Endothelial cell (in vitro differentiated cells): ENCODE measurements at places on chromosomes 1 and 21. TPM values are rescaled to one million over a fixed set of nuclear protein-coding genes. Genes with fewer than 3 reads are reported as not detected.

DNA sequence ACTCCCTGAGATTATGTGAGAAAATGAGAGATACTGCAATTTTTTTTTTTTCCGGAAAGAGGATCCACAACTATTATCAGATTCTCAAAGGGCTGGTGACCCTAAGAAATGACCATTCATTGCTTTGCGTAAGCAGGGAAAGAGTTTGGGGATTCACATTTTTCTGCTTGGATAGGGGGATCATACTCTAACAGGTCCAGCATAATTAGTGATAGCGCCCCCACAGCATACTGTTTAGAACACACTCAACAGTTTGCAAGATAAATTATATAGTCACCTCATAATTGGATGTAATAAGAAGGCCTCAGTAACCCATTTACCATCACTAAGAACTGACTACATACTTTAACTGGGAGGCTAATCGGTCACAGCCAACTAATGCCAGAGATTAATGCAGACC, 1.9 kb downstream of the CCT3 start:
- no peak for DNase-seq

The F5 gene
- total RNA-seq, result not detected

The DLGAP3 gene
- total RNA-seq, result 9.1 TPM

- no peak for DNase-seq
These were observed 256.5 kb downstream of the FGGY start for GRCh38 chr1:59553371-59553770.

DNA sequence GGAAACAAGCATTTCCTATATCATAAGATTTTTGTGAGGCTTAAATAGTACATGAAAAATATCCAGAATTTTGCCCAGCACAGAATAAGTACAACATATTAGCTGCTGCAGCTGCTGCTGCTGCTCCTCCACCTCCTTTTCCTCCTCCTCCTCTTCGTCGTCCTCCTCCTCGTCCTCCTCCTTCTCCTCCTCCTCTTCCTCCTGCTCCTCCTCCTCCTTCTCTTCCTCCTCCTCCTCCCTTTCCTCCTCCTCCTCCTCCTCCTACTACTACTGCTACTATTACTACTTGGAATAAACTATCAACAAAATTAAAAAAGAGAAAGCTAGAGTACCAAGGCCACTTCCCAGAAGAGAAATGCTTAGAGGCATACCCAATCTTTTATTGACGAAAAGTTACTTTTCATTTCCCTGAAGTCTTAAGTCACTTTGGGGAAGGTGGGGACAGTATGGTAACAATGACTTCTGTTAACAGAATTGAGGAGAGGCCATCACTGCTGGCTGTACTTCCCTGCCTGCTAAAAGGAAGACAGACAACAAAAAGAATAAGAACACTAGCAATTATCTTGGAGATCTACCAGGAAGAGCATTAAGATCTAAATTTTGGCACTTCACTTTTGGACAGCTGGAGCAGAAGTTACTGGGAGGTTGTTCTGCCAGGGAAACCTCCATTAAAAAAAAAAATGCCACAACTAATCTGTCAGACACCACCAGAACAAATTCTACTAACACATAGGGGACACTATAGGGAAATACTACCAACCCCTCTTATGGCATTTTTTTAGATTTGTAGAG, 7.1 kb downstream of the DENND1B start:
- no peak for DNase-seq

The RNU1-2 gene
- total RNA-seq, result 3,428 TPM

- no peak for DNase-seq
These were observed 69.1 kb upstream of the ABCG1 start for GRCh38 chr21:42149656-42150473.

DNA sequence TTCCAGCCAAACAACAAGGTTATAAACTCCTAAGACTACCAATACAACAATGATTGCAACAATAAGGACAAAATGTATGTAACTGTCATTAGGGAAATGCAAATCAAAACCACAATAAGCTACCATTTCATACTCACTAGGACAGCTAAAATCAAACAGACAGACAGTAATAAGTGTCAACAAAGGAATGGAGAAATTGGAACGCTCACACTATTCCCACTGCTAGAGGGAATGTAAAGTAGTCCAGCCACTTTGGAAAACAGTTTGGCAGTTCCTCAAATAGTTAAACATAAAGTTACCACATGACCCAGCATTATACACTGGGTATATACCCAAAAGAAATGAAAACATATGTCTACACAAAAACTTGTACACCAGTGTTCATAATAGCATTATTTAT, 9.3 kb downstream of the PRKAB2 start:
- DNase-seq, result no peak

DNA sequence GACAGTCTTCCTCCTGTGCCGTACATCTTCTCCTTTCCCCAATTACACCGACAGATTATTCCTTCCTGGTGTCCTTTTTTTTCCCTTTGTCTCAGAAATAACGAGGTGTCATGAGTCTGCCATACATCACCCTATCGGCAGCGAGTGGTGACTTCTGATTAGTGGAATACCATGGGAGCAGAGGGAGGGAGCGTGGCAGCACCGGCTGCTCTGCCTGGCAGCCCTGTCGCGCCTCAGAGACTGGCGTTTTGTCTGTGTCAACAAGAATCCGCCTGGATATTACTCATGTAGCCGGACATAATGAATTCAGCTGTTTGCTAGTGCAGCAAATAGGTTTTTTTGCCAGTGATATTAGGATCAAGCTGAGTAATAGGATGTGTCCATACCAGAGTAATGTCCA, 51.8 kb downstream of the UTP25 start:
- no peak for DNase-seq

The NBPF6 gene
- total RNA-seq, result 0.28 TPM

DNA sequence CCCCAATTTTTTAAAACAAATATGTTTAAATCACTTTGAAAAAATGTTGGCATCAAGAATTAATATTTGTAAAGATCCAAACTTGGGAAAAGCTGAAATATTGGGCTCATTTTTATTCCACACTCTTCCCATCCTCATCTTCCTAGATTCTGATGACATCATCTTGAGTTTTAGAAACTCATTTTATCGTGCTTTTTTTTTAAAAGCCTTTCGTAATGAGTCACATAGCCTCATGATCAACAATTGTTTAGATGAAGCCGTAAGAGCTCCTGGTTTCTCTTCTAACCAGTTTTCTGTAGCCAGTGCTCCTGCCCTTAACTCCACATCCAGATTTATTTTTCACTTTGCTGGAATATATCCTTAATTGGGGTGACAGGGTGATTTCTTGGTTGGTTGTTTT, 78.6 kb downstream of the POFUT2 start:
- DNase-seq, result no peak

DNA sequence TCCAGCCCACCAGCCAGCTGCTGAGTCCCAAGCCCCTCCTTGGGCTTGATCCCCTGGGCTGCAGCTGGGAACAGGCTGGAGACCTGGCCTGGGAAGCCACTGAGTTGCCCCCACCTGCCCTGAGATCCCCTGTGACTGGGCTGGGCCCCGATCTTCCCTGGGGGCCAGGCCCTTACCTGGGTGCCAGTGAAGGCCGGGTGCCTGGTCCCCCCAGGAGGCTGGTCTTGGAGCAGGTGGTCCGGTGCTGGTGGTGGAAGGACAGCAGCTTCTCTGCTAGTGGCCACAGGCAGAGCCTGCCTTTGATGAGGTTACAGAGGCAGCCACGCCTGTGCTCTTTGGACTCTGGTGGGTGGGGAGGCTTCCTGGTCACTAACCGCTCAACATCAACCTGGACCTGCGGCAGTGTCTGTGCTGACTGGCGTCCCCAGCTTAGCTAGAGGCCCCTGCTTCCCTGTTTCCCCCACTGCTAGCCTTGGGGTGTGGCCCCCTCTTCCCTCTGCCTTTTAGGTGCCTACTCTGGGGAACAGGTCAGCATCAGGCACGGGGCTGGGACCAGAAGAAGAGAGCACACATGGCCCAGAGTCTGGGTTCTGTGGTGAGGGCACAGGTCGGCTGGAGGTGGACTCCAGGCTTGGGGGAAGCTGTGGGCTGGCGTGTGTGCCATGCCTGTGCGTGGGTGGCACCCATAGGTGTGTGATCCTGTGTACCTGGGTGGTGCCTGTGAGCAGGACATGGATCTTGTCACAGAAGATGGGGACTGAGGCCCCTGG, at the start of gene EPS8L3:
EPS8L3 (minus strand) TSS at position 278 of the 770 bp plus-strand sequence. CDS start 2,174 bp downstream, outside the sequence.
- DNase-seq, result no peak

- no peak for DNase-seq
These were observed 121.7 kb downstream of the DMRTB1 start for GRCh38 chr1:53580739-53581475.

The BCL2L15 gene
- total RNA-seq, result 0.49 TPM

GRCh38 chr1:248788327-248788726, 32.8 kb upstream of the LYPD8 start:
- DNase-seq, result no peak

GRCh38 chr1:108916788-108917187, 40.0 kb downstream of the GPSM2 start:
- no peak for DNase-seq

The FMO5 gene
- total RNA-seq, result 1.6 TPM

GRCh38 chr1:180227861-180228647, 2.0 kb upstream of the LHX4 start:
- no peak for DNase-seq

The PTPRC gene
- total RNA-seq, result not detected

The SMIM11 gene
- total RNA-seq, result 2.0 TPM

The ZNF648 gene
- total RNA-seq, result not detected

DNA sequence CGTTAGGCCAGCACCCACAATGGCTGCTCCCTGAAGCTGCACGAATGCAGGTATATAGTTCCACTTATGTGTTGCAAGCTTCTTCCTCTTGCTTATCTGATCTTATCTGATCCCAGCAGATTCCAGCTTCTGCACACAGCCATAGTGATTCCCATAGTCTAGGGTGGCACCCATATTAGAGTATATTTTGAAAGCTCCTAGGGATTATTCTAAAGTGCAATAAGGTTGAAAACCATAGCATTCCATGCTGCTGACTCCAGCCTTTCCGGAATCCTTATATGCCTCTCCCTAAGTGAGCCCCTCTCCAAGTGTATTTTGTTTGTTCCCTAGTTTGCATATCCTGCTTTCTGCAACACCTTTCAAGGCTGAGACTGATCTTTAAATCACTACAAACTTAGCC, 432.0 kb downstream of the SETD4 start:
- no peak for DNase-seq

The TNFSF4 gene
- 0.15 TPM for total RNA-seq

- DNase-seq, result peak; percentile 87
These were observed at the start of gene LRRC8B for GRCh38 chr1:89524369-89525168. LRRC8B (plus strand) TSS chr1:89524829; CDS start chr1:89582651, 57,822 bp downstream.

DNA sequence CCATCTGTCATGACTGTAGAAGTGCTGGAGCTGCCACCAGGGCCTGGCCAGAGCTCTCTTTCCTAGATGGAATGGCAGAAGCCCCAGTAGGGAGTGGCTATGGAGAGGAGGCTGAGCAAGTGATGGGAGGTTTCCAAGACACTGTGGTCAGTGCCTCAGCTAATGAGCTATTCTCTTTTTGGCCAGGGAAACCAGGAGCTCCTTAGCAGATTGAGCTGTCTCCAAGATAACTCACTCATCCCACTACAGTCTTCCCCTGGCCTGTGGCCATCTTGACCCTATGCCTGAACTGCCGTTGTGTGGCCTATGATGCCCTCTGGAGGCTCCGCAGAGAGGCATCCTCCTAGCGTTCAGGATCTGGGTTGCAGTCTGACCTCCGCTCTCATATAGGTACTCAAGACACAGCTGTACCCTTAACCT, 60.5 kb downstream of the ERI3 start:
- DNase-seq, result peak; percentile 56

The E2F2 gene
- total RNA-seq, result 0.69 TPM

The PSEN2 gene
- 19.8 TPM for total RNA-seq

The SPRR3 gene
- total RNA-seq, result not detected

GRCh38 chr1:67217938-67218337, 51.7 kb downstream of the IL23R start:
- no peak for DNase-seq

DNA sequence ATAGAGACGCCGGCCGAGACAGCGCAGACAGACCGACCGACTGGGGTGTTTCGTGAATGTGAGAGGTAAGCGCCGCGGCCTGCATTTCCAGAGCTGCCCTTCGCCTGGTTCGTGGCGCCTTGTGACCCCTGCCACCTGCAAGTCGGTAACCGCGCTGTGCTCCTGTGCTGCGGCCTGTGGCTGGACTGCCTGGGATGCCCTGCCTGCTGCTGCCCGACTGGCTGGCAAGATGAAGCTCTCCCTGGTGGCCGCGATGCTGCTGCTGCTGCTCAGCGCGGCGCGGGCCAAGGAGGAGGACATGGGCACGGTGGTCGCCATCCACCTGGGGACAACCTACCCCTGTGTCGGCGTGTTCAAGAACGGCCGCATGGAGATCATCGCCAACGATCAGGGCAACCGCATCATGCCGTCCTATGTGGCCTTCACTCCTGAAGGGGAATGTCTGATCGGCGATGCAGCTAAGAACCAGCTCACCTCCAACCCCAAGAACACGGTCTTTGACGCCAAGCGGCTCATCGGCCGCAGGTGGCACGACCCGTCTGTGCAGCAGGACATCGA, 150.8 kb downstream of the RRAGC start:
- no peak for DNase-seq

The CRNN gene
- total RNA-seq, result not detected
